Left cardiac atrium (tissue), 4 donors: ENCODE measurements at places on chromosomes 1 and 21. TPM values are rescaled to one million over a fixed set of nuclear protein-coding genes. Genes with fewer than 3 reads are reported as not detected.

- peak; percentile 67 for DNase-seq
These were observed 15.6 kb upstream of the TTLL10 start for GRCh38 chr1:1157914-1158710.

DNA sequence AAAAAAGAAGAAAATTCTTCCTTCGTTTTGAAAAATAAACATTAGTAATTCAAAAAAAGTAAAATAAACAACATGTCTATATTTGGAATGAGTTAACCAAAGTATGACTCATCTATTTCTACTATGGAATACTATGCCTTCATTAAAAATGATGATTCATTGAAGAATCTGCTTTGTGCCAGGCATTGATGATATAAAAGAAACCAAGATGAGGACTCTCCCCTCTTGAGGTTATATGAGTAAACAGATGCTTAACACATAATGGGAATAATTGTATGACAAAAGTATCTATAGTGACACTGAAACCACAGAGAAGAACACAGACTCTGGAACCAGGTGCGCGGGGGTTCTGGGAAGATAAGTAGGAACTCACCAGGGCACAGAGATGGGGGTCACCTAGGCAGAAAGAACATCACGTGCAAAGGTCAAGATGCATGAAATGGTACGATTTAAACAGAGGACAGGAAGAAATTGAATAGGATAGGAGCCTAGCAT, 18.8 kb downstream of the ELF3 start:
- DNase-seq = no peak

DNA sequence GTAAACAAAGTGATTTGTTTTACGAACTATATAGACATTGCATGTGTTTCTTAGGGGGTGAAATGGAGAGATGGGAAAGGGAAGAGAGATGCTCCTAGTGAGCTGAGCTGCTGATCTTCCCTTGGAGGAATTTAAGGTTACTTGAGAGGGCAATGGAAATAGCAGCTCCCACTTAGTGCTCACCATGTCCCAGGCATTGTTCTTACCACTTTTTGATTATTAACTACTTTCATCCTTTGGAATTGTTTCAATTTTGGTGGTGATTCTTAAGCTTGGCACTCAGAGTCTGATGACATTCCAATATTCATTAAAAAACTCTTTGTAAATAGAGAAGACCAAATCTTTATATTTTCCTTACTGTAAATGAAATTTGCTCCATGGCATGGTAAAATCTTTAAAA, 124.9 kb downstream of the ITSN1 start:
- DNase-seq = no peak

Gene WNT4
- 0.18 TPM for total RNA-seq

GRCh38 chr1:224447251-224447650, 12.7 kb upstream of the WDR26 start:
- peak; percentile 67 for DNase-seq

Gene SLC44A5
- total RNA-seq = 1.2 TPM

- peak; percentile 64 for DNase-seq
These were observed 460.6 kb downstream of the DSCAM start for GRCh38 chr21:40386294-40386911.

DNA sequence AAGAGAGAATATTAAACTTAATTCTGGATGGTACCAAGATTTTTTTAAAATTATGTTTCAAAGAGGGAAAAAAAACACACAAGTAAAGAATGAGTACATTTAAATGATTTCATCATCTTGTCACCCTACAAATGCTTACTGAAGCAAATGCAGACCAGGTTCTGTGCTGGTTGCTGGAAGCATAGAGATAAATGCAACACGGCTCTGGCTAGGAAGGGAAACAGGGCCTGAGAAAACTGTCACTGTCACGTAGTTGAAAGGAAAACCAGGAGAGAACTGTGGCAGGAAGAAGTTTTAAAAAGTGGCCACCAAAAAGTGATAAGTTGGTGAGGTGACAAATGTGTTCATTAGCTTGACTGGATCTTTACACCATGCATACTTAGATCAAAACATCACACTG, 336.9 kb upstream of the NFIA start:
- no peak for DNase-seq

Gene CD2
- total RNA-seq = 1.4 TPM

DNA sequence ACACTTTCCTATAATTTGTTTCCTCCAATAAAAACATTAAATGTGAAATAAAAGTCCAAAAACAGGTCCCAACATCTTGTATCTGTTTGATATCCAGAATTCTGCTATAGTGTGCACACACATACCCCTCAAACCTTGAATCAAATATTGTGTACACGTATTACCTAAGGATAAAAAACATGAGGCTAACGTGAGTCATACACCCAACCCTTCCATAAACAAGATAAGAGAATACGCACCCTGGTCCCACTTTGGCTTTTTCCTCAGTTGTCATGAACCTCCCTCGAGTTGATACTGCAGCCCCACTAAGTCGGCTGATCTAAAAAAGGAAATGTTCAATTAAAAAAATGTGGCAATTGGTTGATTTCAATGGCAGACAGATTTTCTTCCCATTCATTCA, 5.2 kb downstream of the KHDC4 start:
- DNase-seq = no peak

Gene SPATC1L
- total RNA-seq = 11.0 TPM

Gene GIPC2
- total RNA-seq = 3.1 TPM

DNA sequence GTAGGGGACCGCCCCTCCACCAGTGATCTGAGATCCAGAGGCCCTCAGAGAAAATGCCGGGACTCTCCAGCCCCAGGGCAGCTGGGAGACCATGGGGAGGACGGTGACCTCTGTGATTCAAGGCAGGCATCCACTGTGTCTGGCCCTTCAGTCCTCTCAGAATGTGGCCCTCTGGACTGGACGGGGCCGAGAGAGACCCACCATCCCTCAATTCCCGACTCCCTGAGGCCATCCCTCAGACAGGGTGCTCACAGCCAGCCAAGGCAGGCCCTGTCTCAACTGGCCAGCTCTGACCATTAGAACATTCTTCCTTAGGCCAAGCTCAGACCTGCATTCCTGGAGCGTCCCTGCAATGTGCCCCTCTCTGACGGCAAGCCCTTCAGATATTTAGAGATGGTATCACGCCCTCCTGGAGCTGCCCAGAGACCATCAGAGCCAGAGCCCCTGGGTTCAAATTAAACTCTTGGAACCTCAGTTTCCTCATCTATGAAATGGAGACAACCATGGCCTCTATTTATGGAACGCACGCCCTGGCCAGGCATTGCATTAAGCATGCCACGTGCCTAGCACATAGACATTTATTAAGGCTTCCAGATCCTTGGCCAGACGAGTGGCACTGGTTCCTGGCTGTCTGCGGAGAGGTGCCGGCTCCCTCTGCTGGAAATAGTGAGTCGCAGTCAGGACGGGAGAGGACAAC, 9.6 kb upstream of the EPS8L3 start:
- DNase-seq = peak; percentile 85

DNA sequence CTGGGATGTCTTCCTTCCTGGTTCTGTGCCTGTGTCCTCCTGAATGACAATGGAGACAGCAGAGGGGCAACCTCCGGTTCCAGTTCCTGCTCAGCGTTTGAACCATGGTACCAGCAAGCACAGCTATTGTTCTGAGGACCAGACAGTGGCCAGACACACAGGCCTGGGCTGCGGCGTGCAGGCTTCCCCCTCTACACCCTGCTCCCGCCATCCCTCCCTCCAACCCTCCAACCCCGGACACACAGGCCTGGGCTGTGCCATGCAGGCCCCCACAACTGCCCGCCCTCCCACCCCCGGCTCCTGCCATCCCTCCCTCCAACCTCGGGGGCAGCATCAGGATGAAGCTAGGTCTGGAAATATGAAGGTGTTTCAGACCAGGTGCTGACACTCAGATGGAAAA, 5.6 kb upstream of the MEGF6 start:
- DNase-seq = no peak

Gene TTC39A
- total RNA-seq = 14.8 TPM

Gene HSF2BP
- total RNA-seq = 0.68 TPM
